ENCODE measurements at places on chromosomes 16 and 17.

GRCh38 chr16:86503830-86504229 lies 6.5 kb upstream of the FOXF1 start:
- DNase-seq = no peak

- no peak for DNase-seq
These were observed 530 bp downstream of the GSG1L start for GRCh38 chr16:28062847-28063521.

GRCh38 chr16:13098536-13098935 lies 197.1 kb downstream of the SHISA9 start:
- DNase-seq = no peak

GRCh38 chr17:296379-296778 lies 56.2 kb downstream of the RPH3AL start:
- no peak for DNase-seq

- DNase-seq = no peak
These were observed 47.9 kb downstream of the TOM1L2 start for GRCh38 chr17:17924131-17924856.

DNA sequence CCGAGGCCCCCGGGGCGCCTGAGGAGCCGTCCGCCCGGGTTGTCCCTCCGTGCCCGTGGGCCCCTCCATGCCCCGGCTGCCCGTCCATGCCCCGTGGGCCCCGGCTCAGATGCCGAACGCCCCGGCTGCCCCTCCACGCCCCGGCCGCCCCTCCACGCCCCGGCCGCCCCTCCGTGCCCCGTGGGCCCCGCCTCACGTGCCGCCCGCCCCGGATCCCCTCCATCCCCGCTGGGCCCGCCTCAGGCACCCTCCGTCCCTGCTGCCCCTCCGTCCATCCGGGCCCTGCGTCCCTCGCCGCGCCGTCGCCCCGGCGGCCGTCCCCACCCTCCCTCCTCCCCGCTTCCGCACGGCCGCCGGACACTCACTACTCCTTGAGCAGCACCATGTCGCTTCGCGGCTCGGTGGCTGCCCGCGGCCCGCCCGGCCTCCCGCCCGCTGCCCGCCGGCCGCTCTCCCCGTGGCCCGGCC lies 382 bp downstream of the PITPNA start:
- peak; percentile 12 for DNase-seq

DNA sequence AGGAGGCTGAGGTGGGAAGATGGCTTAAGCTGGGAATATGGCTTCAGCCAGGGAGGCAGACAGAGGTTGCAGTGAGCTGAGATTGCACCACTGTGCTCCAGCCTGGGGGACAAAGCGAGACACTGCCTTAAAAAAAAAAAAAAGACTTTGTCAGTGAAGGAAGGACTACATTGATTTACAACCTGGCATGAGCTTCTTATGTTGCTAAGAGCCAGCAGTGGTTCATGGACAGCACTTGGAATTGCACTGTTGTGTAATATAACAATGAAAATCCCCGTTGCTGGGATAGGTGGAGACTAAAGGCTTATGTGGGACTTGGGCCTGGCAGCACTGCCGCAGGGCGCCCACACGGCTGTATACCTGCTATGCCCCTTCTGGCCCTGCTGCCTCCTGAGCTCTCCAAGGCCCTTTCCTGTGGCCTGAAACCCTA lies 14.1 kb upstream of the SLC16A5 start:
- DNase-seq = no peak

DNA sequence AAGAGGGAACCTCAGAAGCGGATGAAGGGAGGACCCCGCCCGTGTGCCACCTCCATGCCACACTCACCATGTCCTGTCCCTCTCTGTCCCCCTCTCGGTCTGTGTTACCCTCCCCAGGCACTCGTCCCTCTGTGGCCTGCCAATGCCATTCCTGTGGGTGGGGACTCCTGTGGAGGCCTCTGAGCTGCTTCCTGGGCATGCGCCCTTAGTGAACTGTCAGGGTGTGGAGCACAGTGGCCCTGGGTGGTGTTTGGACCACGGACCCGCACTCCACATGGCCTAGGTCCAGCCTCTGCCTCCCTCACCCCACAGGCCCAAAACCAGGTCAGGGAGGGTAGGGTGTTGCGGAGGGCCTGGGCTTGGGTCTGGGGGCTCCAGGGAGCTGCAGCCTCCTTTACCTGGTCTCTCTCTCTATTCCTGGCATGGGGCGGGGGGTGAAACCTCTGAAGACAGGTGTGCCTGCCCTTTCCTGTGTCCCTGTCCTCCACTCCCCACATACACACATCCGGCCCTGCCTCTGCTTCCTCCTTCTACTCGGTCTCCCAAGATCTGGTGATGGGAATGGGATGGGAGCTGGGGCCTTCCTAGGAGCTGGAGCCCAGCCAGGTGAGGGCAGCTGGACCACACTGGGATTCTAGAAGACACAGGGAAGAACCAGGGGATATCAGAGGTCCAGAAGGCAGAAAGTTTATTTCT lies 11.5 kb upstream of the PKMYT1 start:
- DNase-seq = no peak

Measured in activated CD4-positive, alpha-beta T cell treated with anti-CD3 and anti-CD28 coated beads for 1 hour (primary cell).